NCI-H187 (cell line): ENCODE measurements at places on chromosomes 4 and X.

DNA sequence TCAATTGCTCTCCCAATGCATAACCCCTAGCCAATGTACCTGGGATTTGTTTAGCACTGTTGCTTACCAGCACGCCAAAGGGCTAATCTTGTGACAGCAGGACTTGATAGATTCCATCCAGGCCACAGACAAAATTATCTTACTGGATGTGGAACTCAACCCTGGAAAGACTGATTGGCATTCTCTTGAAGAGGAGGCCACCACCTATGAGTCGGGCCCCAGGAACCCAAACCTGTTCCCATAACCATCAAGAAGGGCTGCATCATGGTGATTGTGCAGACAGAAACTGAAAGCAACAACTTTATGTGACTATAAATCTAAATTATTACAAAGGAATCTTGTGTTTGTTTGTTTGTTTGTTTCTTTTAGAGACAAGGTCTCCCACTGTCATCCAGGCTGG lies 19.9 kb upstream of the TMEM255A start:
- no peak for DNase-seq

GRCh38 chr4:10197952-10198351 lies 81.4 kb upstream of the WDR1 start:
- DNase-seq: no peak

- DNase-seq: peak; percentile 42
These were observed at the start of gene SNCA for GRCh38 chr4:89836897-89837384. SNCA (minus strand) TSS chr4:89837161; CDS start chr4:89835667, 1,494 bp downstream.

DNA sequence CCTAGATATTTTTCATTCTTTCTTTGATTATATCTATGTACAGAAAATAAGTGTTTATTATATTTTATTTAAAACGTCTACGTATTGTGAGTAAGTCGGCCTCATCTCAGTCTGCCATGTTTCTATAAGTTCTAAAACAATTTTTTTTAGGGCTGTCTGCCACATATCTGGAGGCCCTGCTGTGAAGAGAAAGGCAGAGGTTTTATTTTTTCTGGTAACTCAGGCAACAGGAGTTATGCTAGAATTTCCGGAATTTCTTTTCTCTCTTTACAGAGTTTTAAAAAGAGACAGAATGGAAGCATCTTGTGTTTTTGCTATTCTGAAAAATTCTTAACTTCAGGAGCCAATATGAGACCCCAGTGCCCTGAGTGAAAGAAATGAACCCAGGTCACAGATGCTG lies 1124.0 kb upstream of the TENM3 start:
- no peak for DNase-seq

- no peak for DNase-seq
These were observed 38.1 kb downstream of the RNF212 start for GRCh38 chr4:1075225-1075624.

GRCh38 chr4:183906739-183907651 lies 1.9 kb downstream of the STOX2 start:
- DNase-seq: no peak

DNA sequence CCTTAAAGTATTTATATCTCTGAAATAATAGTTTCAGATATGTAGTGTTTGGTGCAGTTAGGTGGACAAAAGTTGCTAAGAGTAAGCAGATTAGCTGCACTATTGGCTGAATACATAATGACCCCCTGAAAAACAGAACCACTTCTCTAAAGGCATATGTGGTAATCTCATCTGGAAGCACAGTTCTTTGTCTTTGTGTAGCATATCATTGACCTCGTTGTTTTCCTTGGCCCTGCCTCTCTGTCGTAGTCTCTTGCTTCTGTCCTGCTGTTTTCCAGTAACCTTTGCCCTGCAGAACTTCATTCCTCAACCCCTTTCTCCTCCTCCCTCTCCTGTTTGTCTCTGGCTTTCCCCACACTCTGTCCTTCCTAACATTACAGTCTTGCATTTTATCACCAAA lies 41.4 kb downstream of the JADE3 start:
- no peak for DNase-seq

DNA sequence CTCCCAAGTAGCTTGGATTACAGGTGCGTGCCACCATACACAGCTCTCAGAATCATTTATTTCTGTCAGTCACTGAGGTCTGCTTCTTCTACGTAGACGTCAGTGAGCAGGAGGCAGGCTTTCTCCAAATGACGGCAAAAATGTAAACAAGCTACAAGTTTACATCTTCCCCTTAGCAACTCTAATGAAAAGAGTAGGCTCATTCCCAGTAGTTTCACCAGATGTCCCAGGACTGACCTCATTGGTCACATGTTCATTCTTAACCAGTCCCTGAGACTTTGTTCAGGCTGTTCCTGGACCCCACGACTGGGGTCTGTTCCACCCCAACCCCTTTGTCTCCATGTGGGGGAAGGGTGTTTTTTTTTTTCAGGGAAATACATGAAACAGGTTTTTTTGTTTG lies 67.1 kb downstream of the TENM3 start:
- no peak for DNase-seq

- DNase-seq: no peak
These were observed 565.6 kb upstream of the EPHA5 start for GRCh38 chr4:66235876-66236275.

DNA sequence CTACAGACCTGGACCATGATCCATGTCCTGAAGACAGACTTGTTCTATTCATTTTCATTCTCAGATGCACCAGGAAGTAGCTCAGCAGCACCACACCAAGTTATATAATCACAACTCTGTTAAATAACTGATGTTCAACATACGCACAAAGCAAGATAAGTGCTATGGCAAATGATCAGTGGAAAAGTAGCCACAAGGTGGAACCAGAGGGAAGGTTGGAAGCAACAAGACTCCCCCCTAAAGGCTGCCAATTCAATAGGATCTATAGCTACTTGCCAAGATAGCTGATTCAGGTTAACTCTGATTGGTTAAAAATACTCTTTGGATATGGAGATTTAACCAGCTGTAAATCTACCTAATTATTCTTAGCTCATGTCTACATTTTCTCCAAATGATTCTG lies 23.7 kb upstream of the FAM47B start:
- DNase-seq: no peak

DNA sequence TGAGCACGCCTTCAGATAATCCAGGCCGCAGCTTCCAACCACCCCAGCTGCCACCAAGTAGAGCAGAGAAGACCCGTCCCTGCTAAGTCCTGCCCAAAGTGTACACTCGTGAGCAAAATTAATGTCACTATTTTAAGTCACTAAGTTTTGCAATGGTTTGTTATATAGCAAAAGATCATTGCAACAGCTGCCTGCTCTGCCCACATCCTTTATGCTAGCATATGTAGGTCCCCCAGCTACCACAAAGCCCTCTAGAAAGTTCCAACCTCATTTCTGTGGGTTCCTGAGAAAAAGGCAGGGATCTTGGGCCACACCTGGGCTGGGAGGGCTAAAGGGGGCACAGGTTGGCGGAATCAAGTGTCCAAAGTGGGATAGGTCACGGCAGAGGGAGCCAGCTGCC lies 346.9 kb downstream of the BCOR start:
- no peak for DNase-seq

DNA sequence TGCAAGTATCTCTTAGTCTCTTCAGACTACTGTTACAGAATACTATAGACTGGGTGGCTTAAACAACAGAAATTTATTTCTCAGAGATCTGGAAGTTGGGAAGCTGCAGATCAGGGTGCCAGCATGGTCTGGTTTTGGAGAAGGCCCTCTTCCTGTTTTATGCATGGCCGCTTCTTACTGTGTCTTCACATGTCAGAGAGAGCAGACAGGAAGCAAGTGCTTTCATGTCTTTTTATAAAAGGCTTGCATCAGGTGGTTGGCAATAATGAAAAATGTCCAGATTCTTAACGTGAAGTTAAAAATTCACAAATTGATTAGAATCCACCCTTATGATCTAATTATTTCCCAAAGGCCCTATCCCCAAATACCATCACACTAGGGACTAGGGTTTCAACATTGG lies 284.9 kb downstream of the RPA4 start:
- no peak for DNase-seq

DNA sequence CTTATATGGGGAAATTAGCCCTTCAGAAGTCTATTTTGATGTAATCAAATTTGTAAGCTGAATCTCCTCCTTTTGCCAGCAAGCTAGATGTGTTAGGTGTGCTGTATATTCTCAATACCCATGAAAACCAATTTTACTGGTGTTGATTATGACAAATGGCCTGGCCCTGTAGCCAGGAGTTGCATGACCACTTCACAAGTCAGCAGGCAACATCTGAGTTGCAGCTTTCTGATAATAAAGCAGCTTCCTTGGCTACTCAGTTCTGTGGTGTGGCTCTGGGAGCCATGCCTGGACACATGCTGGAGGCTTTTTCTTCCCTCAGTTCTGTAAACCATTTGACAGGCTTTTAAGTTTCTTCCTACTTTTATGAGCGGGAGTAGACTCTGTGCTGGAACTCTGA lies 154.1 kb upstream of the CXCL13 start:
- DNase-seq: no peak

DNA sequence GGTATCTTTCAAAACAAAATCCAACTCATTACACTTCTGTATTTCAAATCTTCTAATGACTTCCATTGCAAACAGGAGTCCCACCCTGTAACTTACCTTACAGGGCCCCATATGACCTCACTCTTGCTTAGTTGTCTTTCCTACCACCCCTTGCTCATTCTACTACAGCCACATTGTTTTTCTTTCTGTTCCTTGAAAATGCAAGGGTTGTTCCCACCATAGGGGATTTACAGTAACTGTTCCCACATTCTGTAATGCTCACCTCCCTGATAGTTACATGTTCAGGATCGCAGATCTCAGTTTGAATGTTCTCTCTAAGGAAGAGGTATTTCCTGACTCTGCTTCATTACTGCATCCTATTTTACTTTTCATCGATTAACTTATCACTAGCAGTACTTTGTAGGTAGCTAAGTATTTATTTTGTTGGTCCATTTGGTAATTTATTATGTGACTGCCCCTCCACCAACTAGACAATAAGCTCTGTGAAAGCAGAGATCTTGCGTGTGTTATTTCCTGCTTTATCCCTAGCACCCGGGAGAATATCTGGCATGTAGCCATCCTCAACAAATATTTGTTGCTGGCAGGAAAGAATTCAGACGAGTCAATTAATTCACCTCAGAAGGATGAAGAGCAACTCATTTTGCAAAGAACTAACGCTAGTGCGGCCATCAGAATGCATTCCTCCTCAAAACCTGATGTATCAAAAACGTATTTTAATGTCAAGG lies 21.4 kb downstream of the MAOB start:
- no peak for DNase-seq

DNA sequence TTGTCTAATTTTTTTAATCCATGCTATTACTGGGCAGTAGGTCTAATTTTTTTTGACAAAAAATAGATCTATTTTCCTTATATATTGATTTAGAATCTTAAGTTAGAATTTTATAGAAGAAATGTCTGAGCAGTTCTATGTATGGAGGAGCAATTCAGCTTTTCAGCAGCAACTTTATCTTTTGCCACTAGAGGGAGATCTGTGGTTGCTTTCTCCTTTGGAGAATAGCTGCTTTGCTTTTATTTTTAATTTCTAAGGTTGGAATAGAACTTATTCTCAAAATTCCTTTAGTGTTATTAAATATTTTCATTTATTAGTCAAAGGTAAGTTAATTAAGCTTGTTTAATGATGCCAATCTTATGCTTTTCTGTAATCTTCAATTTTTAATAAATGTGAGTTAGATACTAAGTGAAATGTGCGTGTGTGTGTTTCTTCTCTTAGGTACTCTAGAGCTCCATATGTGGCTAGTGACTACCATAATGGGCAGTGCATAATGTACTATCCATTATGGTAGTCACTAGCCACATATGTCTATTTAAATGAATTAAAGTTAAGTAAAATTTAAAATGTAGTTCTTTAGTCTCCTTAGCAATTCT lies 29.3 kb downstream of the FAM199X start:
- no peak for DNase-seq
